Stimulated activated CD8-positive, alpha-beta memory T cell treated with anti-CD3 and anti-CD28 coated beads, Interleukin-7, amount 100 ng/mL, for 1 hour (primary cell): ENCODE measurements at places on chromosomes 3 and 15.

- no peak for DNase-seq
These were observed 64.3 kb downstream of the CMTM8 start for GRCh38 chr3:32302601-32303398.

DNA sequence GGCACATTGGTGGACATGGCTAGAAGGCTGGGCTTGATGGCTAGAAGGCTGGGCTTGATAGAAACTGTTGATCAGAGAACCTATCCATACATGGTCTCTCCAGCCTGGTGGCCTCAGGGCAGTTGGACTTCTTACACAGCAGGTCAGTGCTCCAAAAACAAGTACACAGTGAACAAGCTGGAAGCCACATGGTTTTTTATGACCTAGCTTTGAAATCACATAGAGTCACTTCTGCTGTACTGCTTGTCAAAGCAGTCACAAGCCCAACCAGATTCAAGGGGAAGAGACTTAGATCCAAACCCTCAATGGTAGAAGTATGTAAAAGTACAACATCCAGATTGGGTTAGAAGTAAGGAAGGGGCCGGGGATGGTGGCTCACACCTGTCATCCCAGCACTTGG, 89.4 kb upstream of the HES1 start:
- no peak for DNase-seq

DNA sequence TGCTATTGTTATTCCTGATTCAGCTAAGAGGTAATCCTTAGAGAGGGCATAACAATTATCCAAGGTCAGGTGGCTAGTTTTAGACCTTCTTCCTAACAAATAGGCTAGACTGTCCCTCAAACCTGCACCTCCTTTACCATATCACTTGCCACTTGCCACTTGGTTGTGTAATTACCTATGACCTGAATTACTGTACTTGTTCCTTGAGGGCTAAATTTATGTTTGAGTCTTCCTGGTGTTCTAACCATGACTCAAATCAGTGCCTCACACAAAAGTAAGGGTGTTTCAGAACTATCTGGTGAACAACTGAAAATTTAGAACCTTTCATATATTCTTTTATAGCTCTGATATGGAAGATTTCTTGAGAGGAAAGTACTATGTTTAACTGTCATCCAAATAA, 365.8 kb upstream of the SEMA6D start:
- DNase-seq = no peak

DNA sequence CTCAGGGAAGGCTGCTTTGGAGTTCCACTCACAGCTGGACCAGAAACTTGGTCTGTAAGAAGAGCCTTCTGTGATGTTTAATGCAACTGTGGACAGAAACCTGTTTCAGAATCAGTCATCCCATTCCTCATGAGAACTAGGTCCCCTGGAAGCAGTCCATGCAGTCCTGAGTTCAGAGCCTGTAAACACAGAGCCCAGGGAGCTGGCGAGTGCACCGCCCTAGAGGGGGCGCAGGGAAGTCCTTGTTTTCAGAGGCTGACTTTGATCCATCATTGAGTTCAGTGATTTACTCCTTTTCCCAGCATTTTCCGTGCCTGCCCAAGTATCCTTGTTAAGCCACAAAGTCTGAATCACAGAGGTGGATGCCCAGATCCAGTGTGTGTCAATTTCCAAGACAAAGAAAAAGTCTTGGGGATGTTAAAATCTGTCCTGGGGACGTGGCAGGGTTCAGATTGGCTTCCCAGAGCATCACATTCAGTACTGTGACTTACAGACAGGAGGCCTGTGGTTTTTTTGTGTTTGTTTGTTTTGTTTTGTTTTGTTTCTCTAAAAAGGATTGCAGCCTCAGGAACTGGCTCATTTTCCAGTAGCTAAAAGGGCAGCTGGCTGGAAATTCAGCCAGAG, 9.8 kb upstream of the TXNRD3 start:
- DNase-seq = no peak

DNA sequence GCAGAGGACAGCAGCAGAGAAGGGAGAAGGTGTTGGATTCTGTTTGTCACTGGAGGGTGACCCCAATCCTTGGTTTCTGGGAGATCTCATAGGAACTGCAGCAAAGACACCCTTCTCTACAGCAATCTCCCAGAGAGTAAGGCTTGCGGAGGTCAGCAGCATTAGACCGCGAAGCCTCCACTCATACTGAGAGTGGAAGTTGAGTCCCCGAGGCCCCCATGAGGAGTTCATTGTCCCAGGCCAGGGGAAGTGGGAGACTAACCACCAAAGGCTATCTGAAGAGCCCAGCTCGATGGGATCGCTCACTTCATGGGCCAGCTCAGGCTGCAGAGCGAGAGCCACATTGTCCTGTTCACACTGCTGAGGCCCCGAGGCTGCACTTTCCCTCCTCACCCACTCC, 44.6 kb downstream of the GLDN start:
- DNase-seq = no peak

- no peak for DNase-seq
These were observed 73.1 kb upstream of the SLCO3A1 start for GRCh38 chr15:91780387-91780786.

DNA sequence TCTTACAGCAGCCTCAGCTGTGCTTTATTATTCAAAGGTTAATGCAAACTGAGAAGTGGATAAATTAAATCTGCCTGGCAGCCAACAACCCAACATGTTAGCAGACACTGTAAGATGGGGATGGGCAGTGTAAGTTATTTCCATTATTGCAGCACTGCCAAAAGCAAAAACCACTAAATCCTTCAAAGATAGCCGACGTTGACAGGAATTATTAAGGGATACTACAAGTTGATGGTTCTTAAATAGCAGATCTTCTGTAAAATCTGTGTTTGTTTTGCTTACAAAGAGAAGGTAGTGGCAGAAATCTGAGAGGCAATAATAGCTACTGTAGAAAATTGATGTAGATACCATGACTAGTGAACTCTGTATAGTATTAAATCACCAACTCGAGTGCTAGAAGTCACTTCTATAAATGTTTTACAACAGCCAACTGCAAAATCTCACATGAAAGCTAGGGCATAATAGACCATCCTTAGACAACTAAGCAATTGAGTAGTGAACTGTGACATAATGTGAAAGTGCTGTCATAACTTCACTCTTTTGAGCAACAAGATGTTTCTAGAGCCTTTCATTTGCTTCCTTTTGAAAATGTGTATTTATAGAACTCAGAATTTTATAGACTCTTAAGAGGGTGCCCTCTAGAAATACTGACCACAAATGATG, 278.6 kb downstream of the UBE2E2 start:
- no peak for DNase-seq

GRCh38 chr3:114218006-114218405, 19.4 kb downstream of the ZNF80 start:
- DNase-seq = no peak

- DNase-seq = no peak
These were observed 95.3 kb upstream of the OXTR start for GRCh38 chr3:8864402-8865350.

GRCh38 chr15:77107531-77108355, 36.8 kb upstream of the TSPAN3 start:
- DNase-seq = no peak

DNA sequence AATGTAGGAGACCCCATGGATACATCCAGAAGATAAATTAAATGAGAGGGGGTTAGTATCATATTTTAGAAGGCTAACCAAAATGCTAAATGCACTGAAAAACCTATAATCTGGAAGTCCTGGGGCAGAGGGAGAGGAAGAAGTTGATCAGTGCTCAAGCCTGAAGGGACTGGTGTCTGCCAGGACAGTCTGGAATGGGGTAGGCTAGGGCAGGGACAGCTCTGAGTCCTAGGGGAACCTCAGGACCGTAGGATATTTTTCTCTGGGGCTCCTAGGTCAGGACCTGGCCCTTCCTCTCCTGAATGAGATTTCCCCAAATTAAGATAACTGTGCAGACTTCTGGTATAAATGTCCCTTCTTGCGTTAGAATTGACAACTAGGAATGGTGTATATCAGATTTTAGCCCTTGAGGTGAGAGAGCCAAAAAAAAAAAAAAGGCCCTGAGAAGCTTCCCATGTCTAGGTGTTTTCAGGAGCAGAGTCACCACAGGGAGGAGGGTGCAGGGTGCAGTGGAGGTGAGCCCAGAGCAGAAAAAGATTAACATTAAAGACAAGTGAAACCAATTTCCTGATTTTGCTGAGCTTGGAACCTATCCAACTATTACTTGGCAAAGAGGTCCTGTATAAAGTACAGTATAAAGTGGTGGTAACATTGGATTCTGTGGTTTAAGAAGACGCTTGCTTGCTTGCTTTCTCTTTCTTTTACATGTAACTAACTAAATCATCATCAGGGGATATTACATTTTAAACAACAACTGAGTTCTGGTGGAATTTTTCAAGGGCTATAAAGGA, 63.5 kb downstream of the HACD2 start:
- DNase-seq = no peak

DNA sequence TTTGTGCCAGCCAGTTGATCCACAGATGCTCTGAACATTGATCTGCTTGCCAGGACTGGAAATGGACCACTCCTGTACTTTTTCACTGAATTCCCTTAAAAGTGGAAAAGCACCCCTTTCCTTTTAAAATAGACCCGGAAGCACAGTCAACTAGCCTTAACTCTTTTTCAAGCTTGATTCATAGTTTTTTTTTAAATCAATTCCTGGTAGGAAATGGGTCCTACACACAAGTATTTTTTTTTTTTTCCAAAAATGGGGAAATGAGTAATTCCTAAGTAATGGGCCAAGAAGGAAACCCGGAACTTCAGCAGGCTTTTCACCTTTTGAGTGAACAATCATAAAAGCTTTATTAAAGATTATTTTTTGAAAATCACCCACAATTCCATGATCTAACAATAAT, 234.4 kb upstream of the ADAMTS9 start:
- DNase-seq = no peak

GRCh38 chr15:88377509-88377908, 89.7 kb downstream of the MRPL46 start:
- DNase-seq = no peak

GRCh38 chr15:100334456-100334855, 7.3 kb downstream of the ADAMTS17 start:
- no peak for DNase-seq

GRCh38 chr3:42711491-42712343, 9.1 kb upstream of the HHATL start:
- no peak for DNase-seq
